ENCODE measurements at places on chromosomes 2 and 18. TPM values are rescaled to one million over a fixed set of nuclear protein-coding genes. Genes with fewer than 3 reads are reported as not detected.

DNA sequence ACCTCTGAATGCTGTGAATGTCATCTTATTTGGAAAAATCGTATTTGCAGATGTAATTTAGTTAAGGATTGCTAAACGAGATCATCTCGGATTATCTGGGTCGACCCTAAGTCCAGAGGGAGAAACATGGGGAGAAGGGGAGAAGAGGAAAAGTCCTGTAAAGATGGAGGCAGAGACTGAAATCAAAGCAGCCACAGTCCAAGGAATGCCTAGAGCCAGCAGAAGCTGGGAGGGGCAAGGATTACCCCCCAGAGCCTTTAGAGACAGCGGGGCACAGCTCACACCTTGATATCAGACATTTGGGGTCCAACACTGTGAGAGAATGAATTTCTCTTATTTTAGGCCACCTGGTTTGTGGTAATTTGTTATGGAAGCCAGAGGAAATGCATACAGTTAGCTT, 104.9 kb upstream of the YPEL5 start:
- DNase-seq, result no peak

DNA sequence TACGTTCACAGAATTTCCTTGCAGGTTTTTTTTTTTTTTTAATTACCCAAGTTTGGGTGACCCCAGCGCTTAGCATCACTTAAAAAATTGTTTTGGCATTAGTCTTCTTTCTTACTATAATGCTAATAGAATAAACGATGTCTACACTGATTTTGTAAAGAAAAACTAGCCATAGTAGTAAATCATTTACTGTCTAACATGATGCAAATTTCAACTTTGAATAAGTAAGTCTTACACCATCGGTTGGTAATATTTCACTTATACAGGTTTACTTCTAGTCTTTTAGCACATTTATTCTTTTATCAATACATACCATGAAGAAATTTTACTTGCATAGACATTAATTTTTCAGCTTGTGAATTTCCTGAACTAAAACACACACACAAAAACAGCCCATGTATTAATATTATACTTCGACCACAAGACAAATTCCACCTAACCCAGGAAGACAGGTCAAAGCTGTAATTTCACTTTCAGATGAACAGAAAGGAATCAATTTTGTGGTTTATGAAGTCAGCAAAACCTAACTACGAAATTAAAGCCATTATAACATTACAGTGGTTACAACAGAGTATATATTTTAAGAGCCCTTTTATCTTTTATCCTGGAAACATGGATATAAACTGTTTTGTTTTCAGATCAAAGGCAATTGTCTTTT, 1.9 kb downstream of the YES1 start:
- no peak for DNase-seq

GRCh38 chr2:178306352-178307073, 112.2 kb downstream of the OSBPL6 start:
- peak; percentile 67 for DNase-seq

- peak; percentile 58 for DNase-seq
Observed at GRCh38 chr2:219457784-219458369, 23.2 kb downstream of the SPEG start.

DNA sequence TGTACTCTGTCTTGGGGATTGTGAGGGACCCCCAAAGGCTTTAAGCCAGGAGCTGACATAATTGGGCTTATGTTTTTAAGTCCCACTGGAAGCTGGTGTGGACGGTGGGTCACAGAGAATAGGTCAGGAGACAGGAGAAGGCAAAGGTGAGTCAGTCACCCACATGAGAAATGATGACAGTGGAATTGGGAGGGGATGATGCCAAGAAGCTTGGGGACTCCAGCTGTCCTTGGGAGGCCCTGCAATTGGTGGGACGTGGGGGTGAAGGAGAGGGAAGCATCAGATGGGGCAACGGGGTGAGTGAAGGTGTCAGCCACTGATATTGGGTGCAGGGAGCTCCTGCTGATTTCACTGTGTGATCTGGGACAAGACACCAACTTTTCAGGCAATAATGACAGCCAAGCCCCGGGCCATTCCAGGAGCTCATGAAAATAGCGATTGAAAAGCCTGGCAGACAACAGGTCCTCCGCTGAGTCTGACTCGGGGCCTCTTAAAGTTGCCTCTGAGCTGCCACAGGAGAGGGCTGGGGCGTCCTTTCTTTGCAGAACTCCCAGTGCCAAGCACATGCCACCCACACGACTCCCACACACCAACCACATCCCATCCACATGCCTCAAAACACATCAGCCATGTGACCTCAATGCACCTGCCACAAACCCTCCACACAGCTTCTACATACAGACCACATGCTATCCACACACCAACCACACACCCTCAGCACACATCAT, 13.4 kb downstream of the TNS1 start:
- DNase-seq, result no peak

GRCh38 chr2:54629390-54629789, 94.1 kb upstream of the EML6 start:
- no peak for DNase-seq

DNA sequence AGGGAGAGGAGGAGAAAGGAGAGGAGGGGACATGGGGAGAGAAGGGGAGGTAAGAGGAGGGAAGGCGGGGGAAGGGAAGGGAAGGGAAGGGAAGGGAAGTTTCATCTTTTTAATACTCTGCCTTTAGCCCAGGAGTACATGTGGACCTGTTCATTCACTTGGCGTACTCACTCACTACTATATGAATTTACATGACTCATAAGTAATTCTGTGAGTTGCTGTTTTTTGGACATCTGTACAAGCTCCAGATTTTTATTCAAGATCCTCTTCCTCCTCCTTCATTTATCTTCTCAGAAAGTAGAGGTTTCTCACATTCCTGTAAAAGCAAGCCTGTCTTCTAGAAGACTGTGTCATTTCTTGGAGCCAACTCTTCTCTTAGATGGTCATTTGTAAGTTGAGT, 84.6 kb downstream of the RDH14 start:
- no peak for DNase-seq

GRCh38 chr18:48679236-48679635, 140.4 kb downstream of the CTIF start:
- DNase-seq, result no peak

DNA sequence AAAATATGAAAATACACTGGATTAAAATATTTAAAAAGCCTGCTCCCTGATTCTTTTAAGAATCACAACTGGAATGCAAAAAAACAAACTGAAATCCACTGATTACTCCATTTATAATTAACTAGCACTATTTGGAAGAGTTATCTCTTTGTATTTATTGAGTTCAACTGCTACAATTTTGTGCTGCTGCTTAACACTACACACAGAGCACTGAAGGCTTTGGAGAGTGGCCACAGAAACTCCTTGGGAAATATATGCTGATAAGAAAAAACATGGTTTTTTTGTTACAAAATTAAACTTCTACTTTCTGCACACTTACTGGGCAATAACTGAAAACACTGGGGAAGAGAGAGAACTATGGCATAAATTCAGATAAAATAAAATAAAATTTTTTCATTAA, 19.8 kb upstream of the BZW1 start:
- no peak for DNase-seq

EVX2 gene
- not detected for total RNA-seq

UGT1A8 gene
- 0.46 TPM for total RNA-seq

PTPRM gene
- total RNA-seq, result 45.6 TPM

SAG gene
- not detected for total RNA-seq

Measured in PC-3 (cell line).